Immature natural killer cell (primary cell): ENCODE measurements at places on chromosomes 11 and 22.
A peak's percentile ranks its signal among the peaks of the same experiment; 100 is the strongest.

DNA sequence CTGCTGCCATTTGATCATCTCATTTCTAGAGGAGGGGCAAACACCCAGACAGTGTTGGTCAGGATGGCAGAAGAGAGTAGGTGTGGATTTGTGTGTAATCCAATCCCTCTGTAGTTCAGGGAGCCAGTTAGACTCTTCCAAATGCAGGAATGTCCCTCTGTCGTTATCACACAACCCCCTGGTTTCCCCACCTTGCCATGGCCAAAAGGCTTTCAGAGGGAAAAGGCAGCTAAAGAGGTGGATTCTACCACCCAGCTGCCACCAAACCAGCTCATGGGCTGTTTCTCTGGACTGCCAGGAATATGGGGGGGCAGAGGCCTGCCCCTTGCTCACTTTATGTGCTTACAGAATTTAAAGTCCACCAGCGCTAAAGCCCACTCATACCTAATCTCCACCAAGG, 18.1 kb downstream of the TSKU start:
- no peak for DNase-seq

DNA sequence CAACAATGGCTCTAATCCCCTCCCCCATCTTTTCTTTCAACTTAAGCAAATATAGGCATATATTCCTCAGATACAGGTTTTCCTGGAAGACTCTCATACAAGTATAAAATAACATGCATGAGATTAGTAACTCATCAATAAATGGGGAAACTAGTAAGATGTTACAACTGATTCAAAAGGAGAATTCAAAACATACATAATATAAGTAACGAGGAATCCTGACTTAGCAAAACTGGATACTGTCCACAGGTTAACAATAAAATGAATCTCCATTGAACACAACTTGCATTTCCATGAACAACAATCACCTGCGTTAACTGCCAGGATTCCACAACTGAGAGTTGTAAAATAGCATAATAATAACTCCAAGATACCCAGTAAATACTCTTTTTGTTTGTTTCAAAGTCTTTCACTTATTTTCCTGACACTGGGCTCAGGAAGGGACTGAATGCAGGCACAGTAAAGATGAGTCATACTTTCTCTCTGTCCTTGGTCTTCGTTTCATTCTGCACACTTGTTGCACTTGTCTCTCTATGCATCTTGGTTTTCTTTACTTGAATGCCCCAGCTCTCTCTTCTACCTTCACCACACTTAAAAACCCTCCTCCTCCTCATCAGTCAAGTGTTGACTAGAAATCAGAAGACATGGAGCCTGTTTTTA, 8.1 kb downstream of the APIP start:
- DNase-seq = no peak

DNA sequence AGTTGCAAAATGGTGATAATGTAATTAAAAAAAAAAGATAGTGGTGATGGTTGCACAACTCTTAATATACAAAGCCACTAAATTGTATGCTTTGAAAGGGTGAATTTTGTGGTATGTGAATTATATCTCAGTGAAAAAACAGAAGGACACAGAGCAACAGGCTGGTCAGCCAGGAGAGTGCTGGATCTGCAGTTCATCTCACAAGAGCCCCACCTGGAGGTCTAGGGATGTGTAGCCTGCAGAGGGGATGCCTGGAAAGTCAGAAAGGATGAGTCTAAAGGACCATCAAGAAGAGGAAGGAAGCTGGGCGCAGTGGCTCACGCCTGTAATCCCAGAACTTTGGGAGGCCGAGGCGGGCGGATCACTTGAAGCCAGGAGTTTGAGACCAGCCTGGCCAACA, 9.0 kb downstream of the POLR3H start:
- no peak for DNase-seq

DNA sequence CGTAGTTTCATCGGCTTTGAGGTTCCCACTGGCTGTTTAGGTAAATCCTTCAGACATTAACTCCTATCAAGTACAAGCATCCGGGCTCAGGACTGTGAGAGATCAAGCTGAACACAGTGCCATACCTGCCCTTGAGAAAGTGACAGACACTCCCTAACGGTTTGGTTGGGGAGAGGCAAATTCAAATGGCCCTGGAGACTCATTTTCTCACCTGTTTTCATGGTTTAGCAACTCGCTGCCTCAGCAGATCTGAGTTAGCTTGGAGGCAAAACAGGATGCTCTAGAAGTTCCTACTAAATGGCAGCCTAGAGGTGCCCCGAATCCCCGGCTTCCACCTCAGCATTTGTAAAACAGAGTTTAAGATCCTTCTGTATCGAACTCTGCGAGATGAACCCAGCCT, 3.6 kb upstream of the FBXO3 start:
- no peak for DNase-seq

DNA sequence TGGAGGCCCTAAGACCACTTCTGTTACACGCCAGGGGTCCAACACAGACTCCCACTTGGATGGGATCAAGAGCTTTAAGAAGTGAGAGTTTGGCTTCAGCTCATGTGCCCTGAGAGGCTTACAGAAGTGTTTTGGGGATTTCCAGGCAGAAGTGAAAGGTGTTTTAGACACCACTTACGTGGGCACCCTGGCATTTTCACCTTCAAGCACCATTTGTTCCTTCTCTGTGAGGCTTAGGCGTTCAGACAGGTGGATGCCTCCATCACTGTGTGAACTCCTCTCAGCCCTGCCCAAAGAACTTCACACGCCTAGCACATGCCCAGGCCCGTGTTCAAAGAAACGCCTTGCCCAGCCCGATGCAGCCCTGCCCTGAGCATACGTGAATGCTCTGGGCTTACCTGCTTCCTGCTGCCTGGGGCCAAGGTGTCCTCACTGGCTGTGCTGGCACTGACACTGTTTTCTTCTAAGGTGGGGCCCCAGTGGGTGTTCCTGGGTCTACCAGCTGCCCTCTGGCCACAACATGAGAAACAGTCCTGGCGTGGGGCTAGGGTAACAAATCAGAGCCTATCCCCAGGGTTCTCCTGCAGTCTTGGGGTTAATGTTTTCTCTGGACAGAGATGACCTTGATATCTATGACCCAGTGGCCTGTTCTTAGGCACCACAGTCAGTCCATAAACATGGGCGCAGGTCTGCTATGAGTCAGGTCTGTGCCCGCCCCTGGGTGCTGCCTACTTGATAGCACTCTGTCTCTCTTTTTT, 34.0 kb downstream of the AMPD3 start:
- DNase-seq = peak; percentile 4

DNA sequence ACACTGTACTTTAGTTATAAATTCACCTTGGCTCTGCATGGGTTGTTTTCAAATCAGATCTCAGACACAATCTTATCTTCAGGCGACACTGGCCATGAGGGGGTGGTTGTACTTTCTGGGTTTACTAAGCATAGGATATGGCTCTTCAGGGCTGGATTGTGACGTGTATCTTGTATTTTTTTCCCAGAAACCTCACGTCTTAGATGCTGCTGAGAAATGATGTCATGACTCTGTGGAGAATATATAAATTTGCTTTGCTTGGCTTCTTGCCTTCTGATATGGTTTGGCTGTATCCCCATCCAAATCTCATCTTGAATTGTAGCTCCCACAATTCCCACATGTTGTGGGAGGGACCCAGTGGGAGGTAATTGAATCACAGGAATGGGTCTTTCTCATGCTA, 82.8 kb upstream of the VSTM5 start:
- no peak for DNase-seq

GRCh38 chr11:74008373-74009229, at the start of gene UCP3:
TSS of gene UCP3 (minus strand) at chr11:74009085. CDS start at chr11:74007042, 2,043 bp downstream.
- DNase-seq = no peak

DNA sequence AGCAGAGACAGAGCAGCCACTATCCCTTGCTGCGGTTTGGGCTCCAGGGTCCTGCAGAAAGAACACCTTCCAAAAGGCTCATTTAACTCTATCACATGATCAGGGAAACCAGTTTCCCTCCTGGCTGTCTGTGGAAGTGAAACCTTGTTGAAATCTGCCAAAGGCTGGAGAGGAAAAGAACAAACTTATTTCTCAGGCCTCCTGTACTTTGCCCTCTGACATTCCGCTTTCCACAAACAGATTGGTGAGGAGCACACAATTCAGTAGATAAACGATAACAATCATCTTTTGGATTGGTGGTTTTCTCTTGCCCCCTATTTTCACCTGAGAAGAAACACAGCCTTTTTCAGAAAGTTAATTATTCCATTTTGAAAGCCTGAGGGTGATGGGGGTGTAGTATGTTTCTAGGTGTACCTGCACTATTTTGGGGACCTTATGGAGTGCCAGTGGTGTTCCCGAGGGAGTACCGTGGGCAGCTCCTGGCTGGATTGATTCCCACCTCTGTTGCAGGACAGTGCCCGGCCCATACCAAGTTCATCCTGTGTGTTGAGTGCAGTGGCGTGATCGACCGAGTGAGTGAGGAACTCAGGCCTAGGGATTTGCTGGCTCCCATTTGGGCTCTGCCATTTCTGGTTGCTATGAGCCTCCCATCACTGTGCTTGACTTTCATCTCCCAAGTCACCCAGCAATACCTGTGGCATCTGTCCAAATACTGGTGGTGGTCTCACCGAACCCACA, 102.0 kb downstream of the TBC1D22A start:
- no peak for DNase-seq

DNA sequence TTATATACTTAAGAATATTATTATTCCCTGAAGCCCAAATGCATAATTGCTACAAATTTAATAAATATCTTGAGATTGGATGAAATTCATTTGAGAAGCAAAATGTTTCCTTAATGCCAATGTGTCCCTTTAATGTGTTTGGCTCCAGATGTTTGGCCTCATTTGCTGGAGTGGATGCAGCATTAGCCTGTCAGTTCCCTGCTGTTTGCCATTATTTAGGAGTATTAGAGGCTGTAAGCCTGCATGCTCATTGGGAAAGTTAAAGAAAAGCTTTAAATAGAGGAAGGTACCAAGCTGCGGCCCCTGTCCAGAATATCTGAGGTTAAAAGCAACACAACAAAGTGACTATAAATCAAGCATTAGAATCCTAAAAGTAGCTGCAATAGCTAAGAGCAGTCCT, 54.8 kb upstream of the PITPNB start:
- DNase-seq = no peak

DNA sequence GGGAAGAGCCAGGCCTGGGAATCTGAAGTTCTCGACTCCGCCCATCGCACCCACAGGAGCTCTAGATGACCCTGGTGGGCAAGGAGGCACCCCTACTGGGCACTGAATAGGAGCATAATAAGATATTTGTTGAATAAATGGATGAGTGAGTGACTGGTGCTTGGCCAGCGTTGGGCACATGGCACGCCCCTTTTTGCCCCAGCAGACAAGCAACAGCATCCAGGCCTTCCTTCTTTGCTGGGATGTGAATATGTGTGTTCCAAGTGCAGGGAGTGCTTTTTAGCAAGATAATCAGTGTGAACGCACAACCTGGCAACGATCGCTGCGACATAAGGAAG, 443 bp upstream of the CELF1 start:
- DNase-seq = no peak

- DNase-seq = no peak
Observed at GRCh38 chr11:15835788-15836411, 520.4 kb downstream of the SOX6 start.

GRCh38 chr11:60512651-60513225, 2.5 kb upstream of the MS4A13 start:
- no peak for DNase-seq

- no peak for DNase-seq
Observed at GRCh38 chr11:33723238-33723881, 12.9 kb downstream of the CD59 start.

DNA sequence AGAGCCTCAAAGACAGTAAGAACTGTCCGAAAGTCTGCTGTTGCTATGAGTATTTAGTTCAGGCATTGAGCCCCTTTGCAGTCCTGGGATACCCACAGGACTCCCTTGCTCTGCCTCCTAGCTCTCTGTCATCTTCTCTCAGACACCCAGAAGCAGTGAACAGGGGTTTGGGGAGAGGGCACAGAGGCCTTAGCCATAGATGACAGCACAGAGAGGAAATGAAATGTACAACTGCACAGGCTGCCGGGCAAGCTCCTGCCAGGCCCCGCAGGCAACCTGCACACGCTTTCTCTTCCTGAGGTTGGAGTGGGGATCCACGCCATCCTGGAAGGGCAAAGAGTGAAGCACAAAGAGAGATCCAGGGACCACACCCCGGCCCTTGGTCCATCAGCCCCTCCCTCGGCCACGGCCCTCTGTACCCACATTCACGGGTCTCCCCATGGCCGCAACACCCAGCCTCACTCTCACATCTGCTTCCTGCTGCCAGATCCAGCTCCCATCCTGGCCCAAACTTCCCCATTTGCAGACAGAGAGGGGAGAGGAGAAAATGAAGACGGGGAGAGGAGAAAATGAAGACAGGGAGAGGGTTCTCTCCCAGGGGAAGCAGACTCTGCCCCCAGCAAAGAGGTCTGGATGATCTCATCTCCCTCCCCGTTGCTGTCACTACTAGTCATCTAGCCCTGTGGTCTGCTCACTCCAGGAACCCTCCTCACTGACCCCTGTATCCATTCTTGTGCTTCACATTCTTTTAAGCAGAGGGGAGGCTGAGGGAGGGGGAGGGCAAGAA, 40.7 kb downstream of the CD6 start:
- no peak for DNase-seq

DNA sequence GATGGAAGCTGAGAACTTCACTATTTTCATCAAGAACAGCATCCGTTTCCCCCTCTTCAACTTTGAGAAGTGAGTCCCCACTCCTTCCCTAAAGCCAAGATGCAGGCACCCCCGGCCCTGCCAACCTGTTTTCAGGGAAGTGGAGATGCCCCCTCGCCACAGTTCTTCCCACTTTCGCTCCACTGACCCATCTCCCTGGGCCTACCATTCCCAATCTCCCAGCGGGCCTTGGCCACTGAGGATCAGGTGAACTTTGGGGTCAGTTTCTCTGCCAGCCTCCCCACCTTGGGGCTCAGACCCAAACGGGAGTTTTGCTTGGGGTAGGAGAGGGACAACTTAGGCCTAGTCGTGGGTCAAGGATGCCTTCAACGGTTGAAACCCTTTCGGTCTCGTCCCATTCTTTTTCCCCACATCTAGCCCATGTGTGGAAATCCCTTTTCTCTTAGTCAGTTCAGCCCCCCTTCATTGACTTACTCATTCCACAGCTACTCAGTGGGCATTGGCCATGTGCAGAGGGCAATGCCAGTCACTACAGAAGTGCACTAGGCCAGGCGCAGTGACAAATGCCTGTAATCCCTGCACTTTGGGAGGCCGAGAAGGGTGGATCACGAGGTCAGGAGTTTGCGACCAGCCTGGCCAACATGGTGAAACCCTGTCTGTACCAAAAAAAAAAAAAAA, 10.6 kb downstream of the P2RX3 start:
- DNase-seq = no peak

DNA sequence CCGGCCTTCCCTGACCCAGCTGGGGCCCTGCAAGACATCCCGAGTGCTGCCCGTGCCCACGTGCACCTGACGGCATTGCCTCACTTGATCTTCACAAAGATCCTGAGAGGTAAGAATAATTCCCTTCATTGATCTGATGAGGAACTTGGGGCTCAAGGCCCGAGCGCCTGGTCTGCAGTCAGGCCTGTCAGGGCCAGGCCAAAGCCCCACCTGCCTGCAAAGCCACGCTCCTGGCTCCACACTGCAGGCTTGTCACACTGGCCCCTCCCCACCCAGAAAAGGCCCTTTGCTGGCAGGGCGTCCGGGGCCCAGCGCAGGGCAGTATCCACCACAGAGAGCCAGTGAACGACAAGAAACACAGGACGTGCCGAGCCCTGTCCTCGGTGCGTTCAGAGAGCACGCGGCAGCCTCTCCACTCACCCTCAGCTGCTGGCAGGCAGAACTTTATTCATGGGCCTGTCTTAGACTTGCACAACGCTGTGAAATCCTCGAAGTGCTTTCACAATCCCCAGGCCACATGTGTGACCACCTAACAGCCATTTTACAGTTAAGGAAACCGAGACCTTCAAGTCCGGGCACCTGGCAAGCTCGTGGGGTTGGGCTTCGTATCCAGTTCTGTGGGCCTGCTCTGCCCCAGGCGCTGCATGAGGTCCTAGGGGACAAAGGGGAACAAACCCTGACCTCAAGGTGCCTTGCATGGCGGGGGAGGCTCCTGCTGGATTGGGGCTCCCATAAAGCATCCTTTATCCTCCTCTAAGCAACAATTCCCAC, 14.8 kb downstream of the KIAA0930 start:
- DNase-seq = no peak
